ENCODE measurements at places on chromosomes 6 and 20. TPM values are rescaled to one million over a fixed set of nuclear protein-coding genes. Genes with fewer than 3 reads are reported as not detected.

The KIAA1586 gene
- 17.4 TPM for total RNA-seq

The ADGRF5 gene
- under 0.01 TPM for total RNA-seq

The MEI4 gene
- not detected for total RNA-seq

The ZSCAN23 gene
- 7.4 TPM for total RNA-seq

The TOX2 gene
- 0.88 TPM for total RNA-seq

The NMBR gene
- not detected for total RNA-seq

The FAM209B gene
- total RNA-seq = not detected

The HMGN3 gene
- 13.4 TPM for total RNA-seq

The HFE gene
- total RNA-seq = 15.9 TPM

The CCR6 gene
- not detected for total RNA-seq

GRCh38 chr6:87182940-87183339 lies 27.6 kb downstream of the ZNF292 start:
- DNase-seq = no peak

- peak; percentile 34 for DNase-seq
These were observed 194.1 kb downstream of the SYNDIG1 start for GRCh38 chr20:24663496-24663895.

GRCh38 chr6:127102859-127103258 lies 15.6 kb upstream of the RSPO3 start:
- DNase-seq = no peak

- no peak for DNase-seq
These were observed 20.7 kb upstream of the CGA start for GRCh38 chr6:87115402-87116135.

- no peak for DNase-seq
These were observed 180.2 kb downstream of the PACRG start for GRCh38 chr6:162907876-162908481.

DNA sequence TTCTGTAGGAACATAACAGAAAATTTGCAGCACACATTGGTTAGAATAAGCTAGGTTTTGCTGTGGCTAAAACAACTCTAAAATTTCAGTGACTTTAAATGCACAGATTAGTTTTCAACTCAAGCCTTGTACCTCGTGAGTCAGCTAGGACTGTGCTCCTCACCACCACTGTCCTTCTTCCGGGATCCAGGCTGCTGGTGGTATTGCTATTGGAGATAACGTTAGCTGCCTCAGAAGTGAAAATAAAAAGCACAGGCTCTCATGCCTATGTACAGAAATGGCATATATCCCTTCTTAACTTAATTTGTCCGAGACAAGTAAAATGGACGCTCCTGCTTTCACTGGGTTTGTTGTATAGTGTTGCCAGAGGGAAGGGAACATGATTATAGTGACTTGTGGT lies 931.1 kb upstream of the EYS start:
- DNase-seq = no peak

GRCh38 chr6:15484140-15484539 lies 178.7 kb downstream of the DTNBP1 start:
- DNase-seq = no peak

DNA sequence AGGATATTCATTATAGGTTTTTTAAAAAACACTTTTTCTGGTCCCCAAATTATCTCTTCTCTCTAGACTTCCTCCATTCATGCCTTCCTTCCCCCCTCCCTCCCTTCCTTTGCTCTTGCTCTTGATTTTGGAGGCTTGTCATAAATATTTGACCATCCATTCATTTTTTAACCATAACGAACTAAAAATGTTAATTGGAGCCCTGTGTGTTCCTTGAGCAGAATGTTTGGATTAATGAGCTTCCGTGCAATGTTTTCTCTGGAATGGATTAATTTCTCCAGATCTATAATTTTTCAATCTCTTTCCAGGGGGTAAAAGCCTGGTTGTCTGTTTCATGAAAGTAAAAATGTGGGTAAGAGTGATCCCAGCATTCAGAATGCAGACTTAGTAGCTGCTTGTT lies 155.5 kb downstream of the ESR1 start:
- no peak for DNase-seq

DNA sequence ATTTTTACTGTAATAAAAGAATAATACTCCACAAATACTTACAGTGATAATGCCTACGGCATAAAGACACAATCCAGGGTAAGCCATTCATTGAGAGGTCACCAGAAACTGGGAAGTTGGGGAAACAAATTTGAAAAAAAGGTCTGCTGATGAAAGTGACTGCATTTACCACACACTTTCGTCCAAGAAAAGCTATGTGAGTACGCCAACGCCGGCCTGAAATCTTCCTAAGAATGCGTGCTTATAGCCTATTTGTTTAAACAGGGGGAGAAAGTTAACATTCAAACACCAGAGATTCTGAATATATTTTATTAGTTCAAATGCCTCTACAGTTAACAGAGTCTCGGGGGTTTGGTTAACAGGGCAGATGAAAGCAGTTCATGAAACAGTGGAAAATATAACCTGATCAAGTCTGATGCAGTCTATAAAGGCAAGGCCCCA lies 657 bp upstream of the LTV1 start:
- peak; percentile 84 for DNase-seq

DNA sequence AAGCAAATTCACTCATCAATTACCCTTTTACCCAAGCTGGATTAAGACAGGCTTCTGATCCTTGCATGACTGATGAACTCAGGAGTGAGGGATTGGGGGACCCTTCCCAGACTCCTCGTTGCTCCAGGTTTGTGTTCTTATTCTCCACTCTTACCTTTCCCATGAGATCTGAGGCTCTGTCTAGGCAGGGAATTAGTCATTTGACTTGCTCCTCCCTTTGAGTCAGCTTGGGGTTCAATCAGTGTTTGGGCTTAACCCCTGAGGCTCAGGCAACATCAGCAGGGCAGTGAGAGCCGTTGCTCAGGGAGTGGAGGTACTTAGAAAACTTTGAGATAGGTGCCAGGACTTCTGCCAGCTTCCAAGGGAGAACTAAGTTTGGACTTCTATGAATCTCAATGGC lies 20.7 kb upstream of the TOX2 start:
- DNase-seq = no peak

DNA sequence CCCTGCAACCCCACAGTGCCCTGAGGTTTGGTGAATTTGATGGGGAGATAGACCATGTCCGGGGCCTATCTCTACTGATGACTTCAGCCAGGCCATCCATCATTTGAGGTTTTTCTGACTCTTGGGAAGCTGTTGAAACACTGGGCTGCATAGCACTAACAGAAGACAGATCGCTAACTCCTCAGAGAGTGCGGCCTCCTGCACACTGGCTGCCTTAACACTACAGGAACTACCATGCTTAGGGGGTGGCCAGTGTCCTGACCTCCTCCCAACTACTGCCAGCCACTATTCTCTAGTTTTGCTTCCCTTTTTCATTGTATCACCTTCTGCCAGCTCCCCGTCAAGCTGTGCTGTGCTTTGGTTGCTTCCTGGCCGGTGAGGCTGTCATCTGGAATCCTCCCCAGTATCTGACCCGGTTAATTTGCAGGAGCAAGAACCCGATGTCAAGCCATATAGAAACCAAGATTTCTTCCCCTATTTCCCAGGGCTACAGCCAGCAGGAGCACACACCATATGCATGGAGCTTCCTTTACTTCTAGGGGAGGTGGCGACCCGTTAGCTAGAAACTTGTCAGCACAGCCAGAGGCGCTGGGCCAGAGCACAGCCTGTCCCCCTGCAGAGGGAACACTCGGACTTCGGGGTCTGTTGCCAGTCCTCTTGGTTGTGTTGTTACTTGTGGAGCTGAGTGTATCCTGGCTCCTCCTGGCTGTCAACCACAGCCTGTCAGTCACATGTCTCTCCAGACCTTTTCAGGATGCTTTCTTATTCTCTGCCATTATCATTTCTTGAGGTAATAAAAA lies 57.3 kb upstream of the TRAF3IP2 start:
- DNase-seq = no peak

- DNase-seq = peak; percentile 96
These were observed 245 bp downstream of the SRC start for GRCh38 chr20:37346236-37346534.

DNA sequence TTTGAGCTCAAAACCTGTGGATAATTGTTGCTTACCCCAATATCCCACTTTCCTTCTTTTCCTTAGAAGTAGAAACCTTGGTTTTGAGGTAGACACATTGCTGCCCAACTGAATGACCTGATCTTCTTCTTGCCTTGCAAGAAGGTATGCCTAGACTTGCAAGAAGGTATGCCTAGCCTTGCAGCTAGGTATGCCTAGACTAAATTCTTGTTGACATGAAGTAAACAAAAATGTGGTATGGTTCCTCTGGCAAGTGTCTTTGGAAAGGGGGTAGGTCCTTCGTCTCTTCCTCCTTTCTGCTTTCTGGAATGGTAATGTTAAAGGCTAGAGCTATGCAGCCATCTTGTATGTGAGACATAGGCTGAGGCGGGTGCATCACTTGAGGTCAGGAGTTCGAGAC lies 129.2 kb downstream of the GMPR start:
- DNase-seq = no peak

GRCh38 chr20:36541768-36542488 lies 609 bp downstream of the MYL9 start:
- peak; percentile 96 for DNase-seq

GRCh38 chr6:90764001-90764400 lies 177.1 kb upstream of the MAP3K7 start:
- no peak for DNase-seq

DNA sequence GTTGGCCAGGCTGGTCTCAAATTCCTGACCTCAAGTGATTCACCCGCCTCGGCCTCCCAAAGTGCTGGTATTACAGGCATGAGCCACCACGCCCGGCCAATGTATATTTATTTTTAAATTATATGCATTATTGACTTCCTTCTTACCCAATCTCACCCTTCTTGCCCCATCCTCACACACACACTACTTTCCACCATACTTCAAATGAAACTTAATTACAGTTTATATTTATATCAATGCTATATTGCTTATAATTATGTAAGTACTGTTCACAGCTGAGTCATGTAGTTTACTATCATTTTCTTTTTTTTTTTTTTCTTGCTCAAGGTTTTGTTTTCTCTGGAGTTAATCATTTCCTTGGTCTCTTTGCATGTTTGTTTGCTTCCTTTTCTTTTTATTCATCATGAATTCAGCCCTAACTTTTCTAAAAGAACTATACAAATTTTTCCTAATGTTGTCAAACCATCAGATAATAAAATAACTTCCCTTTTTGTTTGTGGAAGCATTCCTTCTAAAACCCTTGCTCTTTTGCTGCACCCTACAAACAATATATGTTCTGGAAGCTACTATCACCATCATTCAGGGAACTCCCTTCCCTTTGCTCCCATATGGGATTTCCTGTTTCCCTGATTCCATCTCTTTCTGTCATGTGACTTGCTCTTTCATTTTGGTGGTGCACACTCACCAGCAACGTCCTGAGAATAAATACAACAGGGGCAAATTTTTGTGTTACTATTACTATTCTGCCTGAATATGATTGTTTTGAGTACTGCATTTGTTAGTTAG lies 201.7 kb upstream of the SASH1 start:
- DNase-seq = no peak

- no peak for DNase-seq
These were observed 221.8 kb downstream of the FRK start for GRCh38 chr6:115838763-115839401.

- no peak for DNase-seq
These were observed 13.9 kb upstream of the PXDC1 start for GRCh38 chr6:3765415-3765814.

DNA sequence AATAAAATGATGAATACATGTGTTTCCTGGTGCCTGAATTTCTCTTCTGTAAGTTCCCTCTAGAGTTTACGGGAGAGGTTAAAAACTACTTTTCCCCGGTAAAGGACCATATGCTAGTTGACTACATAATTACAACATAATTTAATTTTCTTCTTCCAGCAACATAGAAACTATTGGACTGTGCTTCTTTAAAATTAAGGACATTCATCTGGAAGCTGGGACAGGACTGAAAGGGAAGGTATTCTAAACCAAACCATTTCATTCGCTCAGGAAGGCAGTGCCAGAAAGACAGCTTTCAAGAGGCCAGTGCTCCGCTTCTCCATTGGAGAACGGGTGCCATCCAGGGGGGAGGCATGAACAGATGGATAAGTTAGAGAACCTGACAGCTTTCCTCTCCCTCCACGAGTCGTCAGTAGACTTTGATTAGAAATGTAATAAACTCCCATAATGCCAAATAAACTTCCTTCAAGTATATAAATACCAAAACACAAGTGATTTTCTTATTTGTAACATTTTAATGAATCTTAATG lies 458.0 kb upstream of the SOX4 start:
- DNase-seq = no peak

DNA sequence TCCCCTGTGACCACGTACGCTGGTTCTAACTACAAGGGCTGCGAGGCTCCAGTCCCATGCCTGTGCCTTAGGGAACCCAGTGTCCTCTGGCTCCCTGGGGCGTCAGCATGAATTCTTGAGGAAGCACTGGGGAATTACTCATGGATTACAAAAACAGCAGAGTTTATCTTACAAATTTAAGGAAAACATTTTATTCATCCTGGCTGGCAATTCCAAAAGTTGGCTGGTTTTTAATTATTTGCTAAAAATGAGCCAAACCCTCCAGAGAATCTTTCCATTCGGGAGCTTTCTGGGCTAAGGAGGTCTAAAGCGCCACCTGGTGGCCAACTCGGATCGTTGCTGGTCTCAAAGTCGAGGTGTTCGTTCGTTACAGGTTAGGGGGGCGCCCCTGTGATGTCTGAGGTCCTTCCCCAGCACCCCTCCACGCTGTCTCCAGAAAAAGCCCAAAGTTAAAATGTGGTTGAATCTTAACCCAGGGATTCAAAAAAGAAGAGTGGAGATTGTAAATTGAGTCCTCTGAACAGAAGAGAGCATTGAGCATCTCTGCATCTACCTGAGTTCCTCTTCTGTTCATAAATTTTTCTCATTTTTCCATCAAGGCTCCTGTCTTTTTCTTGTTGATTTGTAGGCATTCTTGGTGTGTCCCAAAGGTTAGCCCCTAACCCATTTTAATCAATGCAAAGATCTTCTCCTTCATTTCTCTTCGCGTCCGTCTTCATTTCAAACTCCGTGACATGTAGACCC lies 99.4 kb downstream of the BFSP1 start:
- no peak for DNase-seq

GRCh38 chr6:170177772-170178560 lies 112.9 kb downstream of the DLL1 start:
- DNase-seq = peak; percentile 51

- peak; percentile 66 for DNase-seq
These were observed 149.3 kb downstream of the GJA1 start for GRCh38 chr6:121584586-121585369.

- DNase-seq = no peak
These were observed 301 bp downstream of the PPP1R3D start for GRCh38 chr20:59939879-59940128.

Measured in osteoblast (primary cell).